ENCODE measurements at places on chromosomes 1 and 21.

GRCh38 chr1:34885405-34886247 lies 26.1 kb upstream of the SMIM12 start:
- H3K4me3 ChIP-seq, result no peak overlapping the region
- H3K4me1 ChIP-seq, result no peaks in the 10 kb centered on the region
- DNase-seq, result no peak
- H3K27ac ChIP-seq, result no peak overlapping the region
- no peaks in the 10 kb centered on the region for H3K27me3 ChIP-seq
- H3K36me3 ChIP-seq, result no peaks in the 10 kb centered on the region

DNA sequence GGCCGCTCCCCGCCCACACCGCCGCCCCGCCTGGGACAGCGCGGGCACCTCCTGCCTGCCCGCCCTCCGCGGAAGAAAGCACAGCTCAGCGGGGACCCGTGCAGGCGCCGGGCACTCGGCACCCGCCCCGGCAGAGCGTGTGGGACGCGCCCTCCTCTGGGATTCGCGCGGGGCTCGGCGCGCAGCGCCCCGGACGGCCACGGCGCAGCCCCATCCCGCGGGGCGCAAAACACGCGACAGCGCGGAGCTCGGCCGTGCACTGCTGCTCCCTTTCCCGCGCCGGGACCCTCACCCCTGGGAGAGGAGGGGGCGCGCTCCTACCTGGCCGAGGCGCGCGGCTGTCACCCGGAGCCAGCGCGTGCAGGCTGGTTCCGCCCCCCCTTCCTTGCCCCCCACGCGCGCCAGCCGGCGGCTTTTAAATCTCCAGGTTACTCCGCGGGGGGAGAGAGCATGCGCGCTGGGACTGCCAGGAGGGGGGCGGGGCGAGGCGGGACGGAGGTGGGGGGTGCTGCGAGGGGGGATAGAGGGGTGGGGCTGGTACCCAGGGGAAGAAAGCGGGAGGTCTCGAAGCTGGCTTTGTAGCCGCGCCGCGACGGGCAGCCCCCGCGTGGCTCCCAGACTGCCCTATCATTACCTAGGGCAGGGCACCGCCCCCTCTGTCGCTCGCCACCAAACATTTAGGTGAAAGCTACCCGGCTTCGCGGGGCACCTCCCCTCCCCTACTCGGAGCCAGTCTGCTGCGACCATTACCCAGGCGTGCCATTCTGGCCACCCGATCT lies at the start of gene SLC45A3:
TSS of gene SLC45A3 (minus strand) at position 437 of the 779 bp plus-strand sequence. CDS start 15,853 bp downstream, outside the sequence.
- H3K4me3 ChIP-seq, result peak within 1 kb of the TSS; percentile 19
- DNase-seq, result peak; percentile 54
- H3K27me3 ChIP-seq, result peaks cover 38% of the 10 kb centered on the region

DNA sequence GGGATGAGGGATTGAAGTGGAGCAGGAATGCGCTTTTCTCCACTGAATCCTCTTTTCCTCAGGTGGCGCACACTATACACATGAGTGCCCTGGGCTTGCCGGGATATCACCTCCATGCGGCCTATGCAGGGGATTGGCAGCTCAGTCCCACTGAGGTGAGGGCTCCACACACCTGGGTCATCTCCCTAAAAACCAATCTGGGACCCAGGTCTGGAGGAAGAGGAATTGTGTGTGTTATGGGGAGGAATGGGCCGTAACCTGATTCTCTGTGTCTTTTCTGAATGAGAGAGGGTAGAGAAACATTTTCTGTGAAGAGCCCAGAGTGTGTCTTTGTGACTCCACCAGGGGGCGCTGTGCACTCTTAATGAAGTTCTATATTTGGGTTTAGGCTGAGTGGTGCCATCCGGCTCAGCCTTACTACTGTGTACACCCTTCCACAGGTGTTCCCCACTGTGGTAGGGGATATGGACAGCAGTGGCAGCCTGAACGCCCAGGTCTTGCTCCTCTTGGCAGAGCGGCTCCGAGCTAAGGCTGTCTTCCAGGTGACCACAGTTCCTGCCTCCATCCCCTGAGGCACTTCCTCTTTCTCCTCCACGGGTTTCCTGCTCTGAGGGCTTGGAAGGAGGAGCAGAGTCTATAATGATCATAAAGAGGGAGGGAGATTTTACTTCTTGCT lies 1.5 kb downstream of the TOMM40L start:
- peaks cover 24% of the 10 kb centered on the region for H3K36me3 ChIP-seq
- peak overlapping the region; percentile 88 for H3K27ac ChIP-seq
- no peaks in the 10 kb centered on the region for H3K27me3 ChIP-seq
- peak; percentile 84 for DNase-seq

- no peak overlapping the region for H3K4me3 ChIP-seq
- no peaks in the 10 kb centered on the region for H3K4me1 ChIP-seq
- no peaks in the 10 kb centered on the region for H3K27me3 ChIP-seq
- H3K27ac ChIP-seq, result no peak overlapping the region
- peaks cover 8% of the 10 kb centered on the region for H3K36me3 ChIP-seq
Observed at GRCh38 chr1:245085508-245086095, 69.2 kb upstream of the KIF26B start.

DNA sequence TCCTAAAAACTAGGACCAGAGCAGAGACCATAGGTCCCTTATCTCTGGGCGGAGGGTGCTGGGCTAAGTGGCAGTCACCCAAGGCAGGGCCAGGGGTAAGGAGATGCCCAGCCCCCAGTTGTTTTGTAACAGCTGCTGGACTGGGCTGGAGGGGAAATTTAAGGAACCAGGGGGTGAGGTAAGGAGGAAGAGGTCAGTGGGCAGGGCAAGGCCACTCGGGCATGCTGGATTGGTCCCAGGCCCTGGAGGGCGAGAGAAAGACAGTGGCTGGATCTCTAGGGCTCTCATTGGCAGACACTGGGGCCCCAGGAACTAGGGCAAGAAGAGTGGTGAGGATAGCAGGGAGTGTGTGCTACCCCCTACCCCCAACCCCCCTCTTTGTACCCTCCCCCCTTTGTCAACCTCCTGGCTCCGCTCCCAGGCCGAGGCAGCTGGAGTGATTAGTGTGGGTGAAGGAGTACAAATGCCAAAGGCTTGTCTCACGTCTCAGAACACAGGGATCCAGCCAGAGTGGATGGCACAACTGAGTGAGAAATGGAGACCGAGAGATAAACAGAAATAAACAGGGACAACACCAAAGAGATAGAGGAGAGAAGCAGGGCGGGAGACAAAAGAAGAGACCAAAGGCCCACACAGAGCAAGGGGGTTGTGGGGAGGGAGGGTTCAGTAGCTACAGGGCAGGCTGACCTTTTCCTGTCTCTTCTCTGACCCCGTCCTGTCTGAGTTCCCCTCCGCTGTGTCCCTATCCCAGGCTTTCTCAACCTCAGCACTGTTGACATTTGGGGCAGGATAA lies 20.5 kb upstream of the THRAP3 start:
- H3K4me1 ChIP-seq, result no peaks in the 10 kb centered on the region
- peaks cover 9% of the 10 kb centered on the region for H3K27me3 ChIP-seq
- no peaks in the 10 kb centered on the region for H3K36me3 ChIP-seq
- no peak overlapping the region for H3K27ac ChIP-seq
- DNase-seq, result no peak
- no peak overlapping the region for H3K4me3 ChIP-seq

- H3K27ac ChIP-seq, result peak overlapping the region; percentile 78
- peak; percentile 64 for DNase-seq
- no peaks in the 10 kb centered on the region for H3K27me3 ChIP-seq
- H3K36me3 ChIP-seq, result no peaks in the 10 kb centered on the region
Observed at GRCh38 chr1:231626951-231627614, 493 bp downstream of the DISC1 start.

DNA sequence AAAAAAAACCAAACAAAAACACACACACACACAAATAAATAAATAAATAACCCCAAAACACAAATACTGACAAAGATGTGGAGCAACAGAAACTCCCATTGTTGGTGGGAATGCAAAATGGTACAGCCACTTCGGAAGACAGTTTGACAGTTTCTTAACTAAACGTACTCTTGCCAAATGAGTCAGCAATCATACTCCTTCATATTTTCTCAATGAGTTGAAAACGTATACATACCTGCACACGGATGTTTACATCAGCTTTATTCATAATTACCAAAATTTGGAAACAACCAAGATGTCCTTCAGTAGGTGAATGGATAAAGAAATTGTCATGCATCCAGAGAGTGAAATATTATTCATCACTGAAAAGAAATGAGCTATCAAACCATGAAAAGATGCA lies 23.5 kb downstream of the ASAP3 start:
- no peaks in the 10 kb centered on the region for H3K36me3 ChIP-seq
- H3K4me1 ChIP-seq, result no peaks in the 10 kb centered on the region
- H3K27me3 ChIP-seq, result peaks cover 11% of the 10 kb centered on the region
- DNase-seq, result no peak
- no peak overlapping the region for H3K27ac ChIP-seq

DNA sequence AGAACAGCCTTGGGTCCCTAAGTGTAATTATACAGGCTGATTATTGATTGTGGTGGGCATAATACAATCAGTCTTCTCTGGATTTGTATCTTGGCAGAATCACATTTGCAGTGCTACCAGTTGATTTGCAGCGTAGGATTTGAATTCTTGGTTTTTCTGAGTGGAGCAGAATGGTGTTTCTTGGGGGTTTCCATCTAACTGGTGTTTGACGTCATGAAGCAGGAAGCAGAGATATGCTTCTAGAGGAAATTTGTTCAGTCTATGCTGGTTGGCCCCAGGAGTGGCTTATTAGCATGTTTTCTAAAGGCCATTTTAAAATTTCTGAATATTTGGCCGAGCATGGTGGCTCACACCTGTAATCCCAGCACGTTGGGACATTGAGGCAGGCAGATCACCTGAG lies 3.4 kb downstream of the CTTNBP2NL start:
- H3K4me1 ChIP-seq, result peaks cover 20% of the 10 kb centered on the region
- no peaks in the 10 kb centered on the region for H3K27me3 ChIP-seq
- H3K36me3 ChIP-seq, result no peaks in the 10 kb centered on the region
- no peak overlapping the region for H3K27ac ChIP-seq
- H3K4me3 ChIP-seq, result no peak overlapping the region
- DNase-seq, result no peak

DNA sequence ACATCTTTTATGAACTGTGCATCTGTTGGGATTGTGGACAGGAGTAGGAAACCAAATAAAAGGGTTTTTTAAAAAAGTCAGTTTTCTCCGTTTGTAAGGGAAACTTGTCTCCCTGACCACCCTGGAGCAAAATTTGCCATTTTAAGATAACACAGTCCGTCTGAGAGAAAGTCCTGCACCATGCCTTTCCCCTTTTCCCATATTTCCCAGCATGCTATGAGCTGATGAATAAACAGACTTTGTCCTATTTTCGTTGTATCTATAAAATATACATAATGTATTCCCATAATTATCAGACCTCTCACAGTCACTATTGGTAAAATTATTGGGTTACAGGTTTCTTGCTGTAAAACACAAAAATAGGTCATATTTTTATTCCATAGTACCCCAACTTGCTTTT lies 1.7 kb upstream of the AKT3 start:
- peaks cover 29% of the 10 kb centered on the region for H3K4me1 ChIP-seq
- peak overlapping the region; percentile 72 for H3K4me3 ChIP-seq
- H3K36me3 ChIP-seq, result no peaks in the 10 kb centered on the region
- DNase-seq, result no peak

DNA sequence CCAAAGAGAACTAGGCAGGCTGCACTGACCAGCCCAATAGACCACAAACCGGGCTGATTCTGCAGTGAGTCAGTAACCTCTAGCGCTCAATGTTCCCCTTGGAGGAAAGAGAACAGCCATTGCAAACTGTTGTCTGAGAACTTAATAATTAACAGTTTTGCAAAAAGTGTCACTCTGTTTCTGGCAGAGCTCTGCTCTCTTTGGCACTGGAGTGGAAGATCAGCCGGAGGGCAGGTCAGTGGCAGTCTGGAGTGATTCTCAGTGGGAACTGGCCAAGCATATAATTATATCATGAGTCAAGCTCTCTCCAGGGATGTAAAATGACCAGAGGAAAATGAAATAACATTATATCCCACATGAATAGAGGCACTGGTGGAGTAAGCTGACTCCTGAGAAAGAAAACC lies 238.3 kb downstream of the HLX start:
- H3K27ac ChIP-seq, result no peak overlapping the region
- no peaks in the 10 kb centered on the region for H3K36me3 ChIP-seq
- H3K27me3 ChIP-seq, result no peaks in the 10 kb centered on the region
- no peak overlapping the region for H3K4me3 ChIP-seq
- DNase-seq, result no peak

GRCh38 chr21:45536301-45537081 lies 5.7 kb downstream of the SLC19A1 start:
- peaks cover 91% of the 10 kb centered on the region for H3K36me3 ChIP-seq
- H3K4me1 ChIP-seq, result peaks cover 34% of the 10 kb centered on the region
- H3K27me3 ChIP-seq, result no peaks in the 10 kb centered on the region
- H3K27ac ChIP-seq, result no peak overlapping the region
- H3K4me3 ChIP-seq, result no peak overlapping the region

- no peaks in the 10 kb centered on the region for H3K27me3 ChIP-seq
- 0 out of 2 replicates have a peak overlapping the region, but pooled peaks have one; percentile 17 for H3K27ac ChIP-seq
- H3K36me3 ChIP-seq, result no peaks in the 10 kb centered on the region
Observed at GRCh38 chr21:33985117-33986050, 69.8 kb upstream of the ATP5PO start.

DNA sequence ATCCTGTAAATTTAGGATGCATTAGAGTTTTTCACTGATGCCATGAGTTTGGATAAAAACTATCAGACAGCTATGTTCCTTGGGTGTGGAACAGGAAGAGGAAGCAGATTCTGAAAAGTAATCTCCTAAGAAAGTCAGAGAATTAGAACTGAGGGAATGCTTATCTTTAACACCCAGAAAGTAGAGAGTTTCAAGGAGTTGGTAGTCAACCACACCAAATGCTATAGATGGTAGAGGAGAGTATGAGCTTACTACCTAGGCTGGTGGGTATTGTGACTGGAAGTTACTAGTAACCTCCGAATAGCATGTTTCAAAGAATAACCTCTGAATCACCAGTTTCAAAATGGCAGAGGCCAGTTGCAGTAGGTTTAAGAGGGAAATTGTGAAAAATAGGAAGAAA lies 288.0 kb downstream of the HMCN1 start:
- no peaks in the 10 kb centered on the region for H3K4me1 ChIP-seq
- no peak overlapping the region for H3K4me3 ChIP-seq
- H3K27ac ChIP-seq, result no peak overlapping the region
- no peak for DNase-seq
- no peaks in the 10 kb centered on the region for H3K36me3 ChIP-seq
- no peaks in the 10 kb centered on the region for H3K27me3 ChIP-seq

DNA sequence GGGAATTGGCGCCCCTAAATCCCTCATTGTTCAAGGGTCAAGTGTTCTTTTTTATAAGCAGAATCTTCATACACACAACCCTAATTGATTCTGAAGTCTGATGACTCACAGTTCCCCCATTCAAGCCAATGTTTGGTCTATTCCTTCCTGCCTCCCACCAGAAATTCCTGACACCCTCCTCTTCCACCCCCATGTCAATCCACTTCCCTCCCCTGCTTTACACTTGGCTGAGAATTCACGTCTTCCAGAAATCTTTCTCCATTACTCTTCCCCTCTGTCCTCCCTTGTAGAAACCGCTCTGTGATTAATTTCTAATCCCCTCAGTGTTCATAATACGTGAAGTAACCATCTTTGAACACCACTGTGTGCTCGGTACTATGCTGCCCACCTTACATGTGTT lies 76.2 kb upstream of the CD34 start:
- H3K36me3 ChIP-seq, result no peaks in the 10 kb centered on the region
- no peak overlapping the region for H3K4me3 ChIP-seq
- H3K27me3 ChIP-seq, result peaks cover 14% of the 10 kb centered on the region
- DNase-seq, result no peak
- no peak overlapping the region for H3K27ac ChIP-seq

GRCh38 chr1:77986810-77987209 lies 7.9 kb upstream of the FUBP1 start:
- H3K36me3 ChIP-seq, result no peaks in the 10 kb centered on the region
- H3K27me3 ChIP-seq, result no peaks in the 10 kb centered on the region
- no peak overlapping the region for H3K4me3 ChIP-seq
- DNase-seq, result no peak
- H3K4me1 ChIP-seq, result no peaks in the 10 kb centered on the region
